ENCODE measurements at places on chromosomes 6 and 20.

- DNase-seq = no peak
Observed at GRCh38 chr20:48236000-48236970, 451.0 kb upstream of the SULF2 start.

- no peak for DNase-seq
Observed at GRCh38 chr6:155265843-155266535, 2.2 kb downstream of the CLDN20 start.

GRCh38 chr20:45782890-45783289, 8.8 kb downstream of the WFDC3 start:
- DNase-seq = no peak

GRCh38 chr6:3789018-3789895, 37.7 kb upstream of the PXDC1 start:
- DNase-seq = no peak

DNA sequence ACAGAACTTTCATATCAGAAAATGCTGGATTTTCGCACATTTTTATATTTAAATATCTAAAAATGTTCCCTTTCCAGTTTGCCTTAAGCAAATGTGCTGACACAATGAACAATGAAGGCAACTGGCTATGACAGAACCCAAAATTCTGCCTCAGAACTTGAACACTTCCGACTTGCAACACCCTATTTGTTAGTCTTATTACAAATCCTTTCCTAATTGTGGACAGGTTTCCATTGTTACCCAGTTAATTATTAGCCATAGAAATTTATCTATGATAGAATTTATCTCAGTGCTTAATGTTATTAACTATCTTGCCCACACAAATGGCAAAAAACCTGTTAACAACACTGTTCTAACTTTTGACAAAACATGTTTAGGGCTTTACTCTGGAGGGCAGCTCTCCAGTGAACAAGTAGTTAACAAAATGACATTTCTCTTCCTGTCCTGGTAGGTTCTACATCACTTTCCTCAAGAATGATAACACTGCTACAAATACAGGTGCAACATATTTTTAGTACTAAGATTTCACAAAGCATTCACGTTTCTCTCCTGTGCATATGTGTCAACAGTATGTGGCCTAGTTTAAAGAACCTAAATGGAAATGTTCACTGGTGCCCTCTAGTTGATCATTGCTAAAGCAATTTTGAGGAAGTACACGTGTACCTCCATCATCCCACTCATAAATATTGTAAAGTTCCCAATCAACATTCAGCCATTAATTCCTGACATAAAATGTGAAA, 58.4 kb downstream of the HIVEP2 start:
- DNase-seq = no peak

Data from NCI-H526 treated with DMSO at 0.1 percent for 48 hours (cell line).